ENCODE measurements at places on chromosomes 1 and 21. TPM values are rescaled to one million over a fixed set of nuclear protein-coding genes. Genes with fewer than 3 reads are reported as not detected.

DNA sequence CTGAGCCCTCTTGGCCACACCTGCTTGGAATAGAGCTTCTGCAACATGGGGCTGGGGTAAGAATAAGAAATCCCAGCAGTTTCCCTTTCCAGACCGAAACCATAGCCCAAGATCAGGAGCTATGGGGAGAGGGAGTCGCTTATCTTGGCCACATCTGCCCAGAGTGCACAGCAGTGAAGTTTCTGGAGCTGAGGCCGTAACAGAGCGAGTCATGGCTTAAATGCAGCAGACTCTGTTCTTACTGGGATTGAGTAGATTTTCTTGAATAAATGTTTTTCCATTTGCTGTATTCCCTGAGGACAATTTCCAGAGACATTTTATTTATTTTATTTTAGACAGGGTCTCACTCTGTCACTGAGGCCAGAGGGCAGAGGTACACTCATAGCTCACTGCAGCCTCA lies 33.5 kb downstream of the CFAP57 start:
- DNase-seq: peak; percentile 64

GRCh38 chr1:198132060-198132781 lies 24.6 kb upstream of the NEK7 start:
- DNase-seq: no peak

- no peak for DNase-seq
These were observed 23.1 kb upstream of the HFM1 start for GRCh38 chr1:91427741-91428140.

DNA sequence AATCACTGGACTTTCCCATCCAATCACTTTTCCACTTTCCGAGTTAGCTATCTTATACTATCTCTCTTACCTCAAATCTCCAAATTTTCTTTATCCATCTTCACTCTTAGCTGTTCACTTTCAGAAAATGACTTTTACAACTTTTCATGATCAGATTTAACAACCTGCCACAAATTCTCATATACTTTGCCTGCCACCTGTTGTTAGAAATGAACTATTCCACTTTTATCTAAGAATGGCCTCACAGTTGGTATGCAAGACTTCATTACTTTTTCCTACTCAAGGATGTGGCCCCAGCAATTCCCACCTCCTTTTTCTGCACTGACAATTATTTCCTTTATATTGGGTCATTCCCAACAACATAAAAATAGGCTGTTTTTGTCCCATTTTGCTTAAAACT lies 93.6 kb upstream of the DEPDC1 start:
- no peak for DNase-seq

- peak; percentile 86 for DNase-seq
These were observed 2.2 kb upstream of the KANK4 start for GRCh38 chr1:62321446-62321845.

DNA sequence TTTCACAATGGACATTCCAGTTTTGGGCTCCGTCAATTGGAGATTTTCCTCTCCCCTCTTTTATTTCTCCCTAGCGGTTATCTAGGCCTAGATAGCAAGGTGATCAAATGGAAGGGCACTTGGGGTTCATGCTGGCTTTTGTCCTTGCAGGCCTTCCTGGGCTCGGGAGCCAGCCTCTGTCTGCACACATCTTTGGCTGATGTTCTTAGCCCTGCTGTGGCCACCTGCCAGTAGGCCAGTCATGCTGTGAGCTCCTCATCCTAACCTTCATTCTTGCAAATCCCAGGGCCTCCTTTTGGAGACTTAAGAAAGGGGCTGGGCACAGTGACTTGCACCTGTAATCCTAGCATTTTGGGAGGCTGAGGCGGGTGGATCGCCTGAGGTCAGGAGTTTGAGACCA lies 13.5 kb downstream of the TIE1 start:
- no peak for DNase-seq

DNA sequence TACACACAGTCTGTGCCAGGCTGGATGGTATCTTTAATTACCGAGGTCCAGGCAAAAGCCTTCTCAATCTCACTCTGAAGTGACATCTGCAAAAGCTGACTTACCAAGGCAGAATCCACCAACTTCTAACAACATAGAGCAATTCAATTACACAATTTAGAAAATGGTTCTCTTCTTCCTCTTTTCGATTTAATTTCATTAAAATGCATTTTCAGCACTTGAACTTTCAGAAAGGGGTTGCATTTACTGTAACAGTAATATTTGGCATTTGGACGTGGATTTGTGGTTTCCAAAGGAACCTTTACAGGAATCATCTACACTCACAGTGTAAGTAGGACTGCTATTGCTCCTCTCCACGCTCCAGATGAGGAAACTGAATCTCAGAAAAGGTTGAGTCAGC lies 53.3 kb downstream of the ERO1B start:
- no peak for DNase-seq

Gene MEGF6
- total RNA-seq: 5.1 TPM

Gene S100A6
- 491 TPM for total RNA-seq

DNA sequence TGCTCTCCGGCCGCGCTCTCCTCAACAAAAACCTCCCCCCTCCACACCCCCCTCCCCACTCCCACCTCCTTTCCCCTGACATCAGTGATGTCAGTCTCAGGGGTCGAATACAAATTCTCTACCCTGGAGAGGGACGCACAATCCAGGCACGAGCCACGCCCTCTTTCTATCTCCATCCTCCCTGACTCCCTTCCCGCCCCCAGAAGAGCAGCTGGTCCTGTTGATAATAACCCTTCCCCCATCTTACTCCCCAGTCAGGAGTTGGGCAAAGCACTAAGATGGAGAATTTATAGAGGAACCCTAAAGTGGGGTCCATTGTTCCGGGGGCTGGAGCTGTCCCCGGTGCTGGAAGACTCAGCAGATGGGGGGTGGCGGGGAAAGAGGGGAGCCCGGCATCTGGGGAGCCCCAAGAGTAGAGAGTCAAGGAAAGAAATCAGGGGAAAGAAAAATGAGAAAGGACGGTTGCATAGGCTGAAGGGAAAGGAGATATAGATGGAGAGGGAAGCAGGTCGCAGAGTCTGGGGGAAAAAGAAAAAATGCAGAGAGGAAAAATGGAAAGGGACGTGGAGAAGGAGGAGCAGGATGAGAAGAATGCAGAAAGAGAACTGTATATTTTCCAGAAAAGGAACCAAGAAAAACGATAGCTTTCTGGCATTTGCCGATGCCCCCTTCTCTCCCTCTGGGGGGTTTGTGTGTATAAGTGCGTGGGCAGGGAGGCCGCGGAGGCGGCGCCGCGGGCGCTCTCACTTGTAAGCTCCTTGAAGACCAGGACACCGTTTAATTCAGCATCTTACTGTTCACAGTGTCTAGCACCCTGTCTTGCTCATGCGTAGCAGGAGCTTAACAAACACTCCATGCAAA lies at the start of gene CELF3:
TSS of gene CELF3 (minus strand) at position 33 of the 861 bp plus-strand sequence. CDS start 783 bp downstream, outside the sequence.
- peak; percentile 41 for DNase-seq

- DNase-seq: no peak
These were observed 6.8 kb downstream of the NHLH1 start for GRCh38 chr1:160373696-160374095.

Gene TADA1
- 15.3 TPM for total RNA-seq

DNA sequence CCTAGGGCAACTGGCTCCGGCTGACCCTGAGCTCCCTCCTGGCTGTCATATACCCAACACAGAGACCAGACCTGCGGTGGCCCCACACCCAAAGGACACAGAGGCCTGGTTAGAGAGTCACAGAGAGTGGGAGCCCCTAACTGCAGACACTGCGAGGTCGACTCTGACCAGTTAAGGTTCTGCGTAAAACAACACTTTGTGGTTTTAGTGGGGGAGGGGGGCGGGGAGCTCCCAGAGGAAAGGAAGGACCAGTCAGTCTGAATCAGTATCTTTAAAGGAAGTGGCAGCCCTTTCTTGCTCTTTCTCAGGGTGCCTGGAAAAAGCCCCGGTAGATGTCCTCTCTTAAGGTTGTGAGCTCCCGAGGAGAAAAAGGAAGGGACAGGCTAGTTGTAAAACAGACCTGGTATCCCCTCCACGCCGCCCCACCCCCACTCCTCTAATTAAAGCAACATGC lies 2.4 kb downstream of the SSBP3 start:
- DNase-seq: peak; percentile 70

Gene PPFIA4
- total RNA-seq: 0.11 TPM

- no peak for DNase-seq
These were observed 22.7 kb upstream of the TRAPPC10 start for GRCh38 chr21:43989401-43989800.

Data from Daoy (cell line).